Activated CD8-positive, alpha-beta memory T cell treated with anti-CD3 and anti-CD28 coated beads, Interleukin-2, amount 10 ng/mL, durations not matched to agents 7 days and 5 days (primary cell): ENCODE measurements at places on chromosomes 5 and 9.

- DNase-seq: no peak
Observed at GRCh38 chr9:113857875-113858274, 18.2 kb upstream of the ZNF618 start.

DNA sequence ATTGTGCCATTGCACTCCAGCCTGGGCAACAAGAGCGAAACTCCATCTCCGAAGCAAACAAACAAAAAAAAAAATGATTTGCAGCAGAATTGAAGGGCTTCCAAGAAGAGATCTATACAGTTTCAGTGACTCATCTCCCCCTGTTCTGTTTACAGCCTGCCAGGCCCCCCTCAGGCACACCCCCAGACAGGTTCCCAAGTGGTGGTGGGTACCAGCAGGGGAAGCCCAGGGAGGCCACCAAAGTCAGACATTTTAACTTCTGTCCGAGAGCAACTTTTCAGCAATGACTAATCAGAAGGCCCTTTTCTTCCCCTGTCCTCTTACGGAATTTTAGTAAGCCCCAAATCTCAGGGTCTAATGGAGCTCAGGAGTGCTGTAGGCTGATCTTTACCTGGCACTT lies 98.7 kb downstream of the PAX5 start:
- DNase-seq: no peak

- no peak for DNase-seq
Observed at GRCh38 chr9:1722404-1722803, 292.7 kb upstream of the SMARCA2 start.

- no peak for DNase-seq
Observed at GRCh38 chr5:111447822-111448221, 64.5 kb downstream of the STARD4 start.

DNA sequence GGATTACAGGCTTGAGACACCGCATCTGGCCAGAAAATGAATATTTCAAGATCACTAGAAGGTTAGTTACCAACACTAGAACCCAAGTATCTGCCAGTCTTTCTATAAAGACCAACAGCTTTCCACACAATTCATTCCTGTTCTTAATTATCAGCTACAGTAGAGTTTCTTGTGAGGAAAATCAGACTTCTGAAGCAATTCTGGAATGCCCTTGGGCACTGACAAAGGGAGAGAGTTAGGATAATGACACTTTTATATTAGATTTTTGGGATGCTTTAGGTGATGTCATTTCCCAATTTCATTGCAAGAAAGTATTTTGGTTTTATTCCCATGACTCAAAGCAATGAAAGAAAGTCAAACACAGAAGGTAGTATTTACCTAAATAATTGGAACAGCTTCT lies 497.0 kb upstream of the TUSC1 start:
- no peak for DNase-seq

DNA sequence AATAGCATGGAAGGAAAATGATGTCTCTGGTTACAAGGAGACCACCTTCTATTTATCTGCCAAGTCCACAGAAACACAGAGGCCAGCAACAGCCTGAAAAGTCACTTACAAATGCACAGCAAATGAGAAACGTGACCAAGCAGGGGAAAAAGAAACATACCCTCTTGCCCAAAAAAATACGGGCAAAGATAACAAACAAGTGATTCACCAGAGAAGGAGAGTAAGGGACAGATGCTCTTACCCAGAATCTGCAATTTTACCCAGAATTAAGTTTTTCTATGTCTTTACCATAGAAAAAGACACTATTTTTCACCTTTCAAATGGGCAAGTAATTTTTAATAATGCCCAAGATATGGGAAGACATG lies 28.1 kb downstream of the CAMSAP1 start:
- no peak for DNase-seq

GRCh38 chr9:121300283-121301119 lies 32.5 kb downstream of the GSN start:
- no peak for DNase-seq

DNA sequence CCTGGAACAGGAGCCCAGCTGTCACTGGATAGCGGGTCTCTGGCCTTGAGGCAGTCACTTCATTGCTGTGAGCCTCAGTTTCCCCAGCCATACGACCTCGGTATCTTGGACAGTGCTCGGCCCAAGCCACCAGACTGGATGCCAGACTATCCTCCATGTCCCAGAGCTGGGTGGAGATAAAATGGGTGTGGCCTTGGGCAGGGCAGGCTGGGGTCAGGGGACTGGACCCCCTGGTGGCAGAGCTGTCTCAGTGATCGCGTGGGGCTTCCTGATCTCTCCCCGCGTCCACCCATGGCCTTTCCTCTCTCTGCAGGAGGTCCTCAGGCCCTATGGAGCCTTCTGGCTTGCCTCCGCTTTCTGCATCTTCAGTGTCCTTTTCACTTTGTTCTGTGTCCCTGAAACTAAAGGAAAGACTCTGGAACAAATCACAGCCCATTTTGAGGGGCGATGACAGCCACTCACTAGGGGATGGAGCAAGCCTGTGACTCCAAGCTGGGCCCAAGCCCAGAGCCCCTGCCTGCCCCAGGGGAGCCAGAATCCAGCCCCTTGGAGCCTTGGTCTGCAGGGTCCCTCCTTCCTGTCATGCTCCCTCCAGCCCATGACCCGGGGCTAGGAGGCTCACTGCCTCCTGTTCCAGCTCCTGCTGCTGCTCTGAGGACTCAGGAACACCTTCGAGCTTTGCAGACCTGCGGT lies 10.0 kb downstream of the SLC2A8 start:
- DNase-seq: no peak

DNA sequence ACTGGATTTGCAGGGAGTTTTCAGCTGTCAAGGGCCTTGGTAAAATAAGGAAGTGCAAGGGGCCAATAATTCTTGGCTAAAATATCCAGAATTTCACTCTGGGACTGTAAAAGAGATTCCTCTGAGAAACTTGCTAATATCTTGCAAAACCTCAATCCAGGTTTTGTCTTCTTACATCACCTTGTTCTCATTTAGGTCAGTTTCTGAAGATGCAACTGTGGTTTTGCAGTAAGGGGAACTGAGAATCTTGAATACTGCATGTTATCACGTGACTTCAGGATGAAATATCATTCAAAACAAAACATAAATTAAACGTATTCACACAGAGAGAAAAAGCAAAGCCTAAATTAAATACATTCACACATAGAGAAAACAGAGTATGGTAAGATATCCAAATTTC lies 35.0 kb upstream of the RIC1 start:
- DNase-seq: no peak

DNA sequence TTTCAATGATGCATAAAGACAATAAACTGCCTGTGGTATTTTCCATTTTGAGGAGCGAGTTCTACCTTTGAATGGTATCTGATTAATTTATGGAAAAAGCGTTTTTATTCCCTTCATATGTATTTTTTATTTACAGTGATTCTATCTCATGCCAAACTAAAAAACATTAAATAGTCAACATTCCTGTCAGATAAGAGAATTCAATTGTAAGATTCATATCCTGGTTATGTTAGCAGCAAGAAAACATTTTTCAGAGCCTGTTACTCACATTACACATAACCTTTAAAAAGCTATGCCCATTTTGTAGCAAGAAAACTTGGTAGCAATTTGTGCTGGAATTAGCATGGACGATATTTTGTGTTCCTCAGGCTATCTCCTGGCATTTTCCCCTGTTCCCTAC lies 55.1 kb upstream of the PRLR start:
- no peak for DNase-seq

GRCh38 chr5:146165460-146165859 lies 17.0 kb downstream of the LARS1 start:
- no peak for DNase-seq

DNA sequence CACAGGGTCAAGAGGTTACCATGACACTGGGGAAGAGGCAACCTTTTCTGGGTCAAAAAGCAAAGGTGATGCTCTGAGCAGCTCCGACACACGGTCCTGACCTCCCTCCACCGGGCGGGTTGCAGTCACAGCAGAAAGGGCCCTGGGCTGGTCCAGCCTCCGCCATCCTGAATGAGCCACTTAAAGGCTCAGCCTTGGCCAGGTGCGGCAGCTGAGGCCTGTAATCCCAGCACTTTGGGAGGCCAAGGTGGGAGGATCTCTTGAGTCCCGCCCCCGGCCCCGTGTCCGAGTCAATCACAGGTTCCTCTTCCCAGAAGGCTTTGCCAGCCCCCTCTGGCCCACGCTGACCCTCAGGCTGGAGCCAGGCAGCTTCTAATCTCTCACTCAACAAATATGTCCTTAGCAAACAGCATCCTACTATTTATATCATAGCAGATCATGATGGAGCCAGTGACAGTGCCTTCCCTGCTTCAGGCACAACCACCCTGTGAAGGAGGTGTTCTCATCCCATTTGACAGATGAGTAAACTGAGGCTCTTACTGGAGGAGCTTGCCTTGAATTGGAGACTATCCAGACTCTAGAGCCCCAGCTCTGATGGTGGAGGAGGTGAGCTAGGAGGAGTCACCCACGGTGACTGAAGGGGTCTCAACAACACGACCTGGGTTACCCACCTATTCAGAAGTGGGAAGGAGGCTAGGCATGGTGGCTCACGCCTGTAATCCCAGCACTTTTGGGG lies 79.1 kb downstream of the LRSAM1 start:
- no peak for DNase-seq

- DNase-seq: no peak
Observed at GRCh38 chr9:96612105-96612965, 7.3 kb downstream of the CDC14B start.
